Lower leg skin (tissue), 4 donors: ENCODE measurements at places on chromosomes 6 and 20.

DNA sequence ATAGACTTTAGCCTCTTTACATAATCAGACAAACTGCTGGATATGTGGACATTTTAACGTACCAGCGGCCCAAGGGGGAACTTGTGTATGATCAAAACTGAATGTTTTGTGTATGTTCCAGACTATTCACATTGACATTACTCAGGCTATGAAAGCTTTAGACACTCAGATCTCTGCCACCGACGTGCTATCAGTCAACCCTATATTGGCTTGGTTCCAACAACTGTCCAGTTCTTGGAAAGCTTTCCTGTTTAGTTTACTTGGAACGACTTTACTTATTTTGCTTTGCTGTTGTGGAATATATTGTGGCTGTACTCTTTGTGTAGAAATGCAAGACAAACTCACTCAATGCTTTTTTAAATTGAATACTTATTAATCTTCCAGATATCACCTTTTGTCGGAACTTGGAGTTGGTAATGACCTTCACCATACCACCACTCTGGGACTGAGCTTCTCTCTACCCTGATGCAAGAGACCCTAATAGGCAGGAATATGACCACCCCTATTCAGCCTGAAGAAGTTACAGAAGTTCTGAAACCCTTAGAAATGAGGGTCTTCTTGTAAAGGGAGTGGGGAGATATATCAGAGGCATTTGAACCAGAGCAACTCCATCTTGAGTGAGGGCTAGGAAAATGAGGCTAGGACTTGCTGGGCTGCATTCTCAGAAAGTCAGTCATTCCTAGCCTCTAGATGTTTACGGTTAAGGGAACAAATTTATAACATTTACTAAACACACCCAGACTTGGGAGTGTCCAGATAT, 49.0 kb upstream of the PAX1 start:
- no peak for DNase-seq

DNA sequence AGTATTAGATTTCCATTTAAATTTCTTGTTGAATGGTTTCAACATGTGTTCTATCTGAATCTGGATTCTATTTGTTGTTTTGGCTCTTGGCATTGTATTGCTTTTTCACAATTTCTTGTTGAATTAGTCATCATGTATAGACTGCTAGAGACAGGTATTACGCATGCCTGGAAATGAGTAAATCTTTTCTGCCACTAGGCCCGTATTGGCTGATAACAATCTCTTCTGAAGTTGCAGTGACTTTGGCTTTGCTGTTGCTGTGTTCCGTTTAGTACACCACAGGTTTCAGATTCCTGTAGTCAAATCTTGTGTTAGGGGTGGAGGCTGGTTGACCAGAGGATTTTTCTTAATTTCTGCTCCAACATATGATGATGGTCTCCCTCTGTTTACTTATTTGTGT, 1339.4 kb downstream of the GRIK2 start:
- DNase-seq: no peak

- DNase-seq: no peak
Observed at GRCh38 chr20:53880108-53880641, 190.2 kb downstream of the BCAS1 start.

- DNase-seq: no peak
Observed at GRCh38 chr6:131654326-131654725, 17.2 kb downstream of the ENPP3 start.

DNA sequence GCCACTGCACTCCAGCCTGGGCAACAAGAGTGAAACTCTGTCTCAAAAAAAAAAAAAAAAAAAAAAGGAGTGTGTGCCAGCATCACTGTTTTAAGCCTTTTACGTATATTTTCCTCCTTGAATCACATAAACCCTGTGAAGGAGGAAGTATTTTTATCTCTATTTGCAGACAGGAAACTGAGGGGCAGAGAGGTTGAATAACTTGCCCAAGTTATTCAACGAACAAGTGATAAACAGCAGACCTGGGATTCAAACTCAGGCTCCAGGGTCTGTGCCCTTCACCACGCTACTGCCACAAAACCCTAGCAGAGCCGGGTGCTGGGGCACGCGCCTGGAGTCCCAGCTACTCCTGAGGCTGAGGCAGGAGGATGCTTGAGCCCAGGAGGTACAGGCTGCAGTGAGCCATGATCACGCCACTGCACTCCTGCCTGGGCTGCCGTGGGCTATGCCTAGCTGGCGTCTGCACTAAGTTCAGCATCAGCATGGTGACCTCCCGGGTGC, 9.4 kb upstream of the AVP start:
- no peak for DNase-seq

- DNase-seq: no peak
Observed at GRCh38 chr6:116568821-116569755, 2.2 kb upstream of the RWDD1 start.

DNA sequence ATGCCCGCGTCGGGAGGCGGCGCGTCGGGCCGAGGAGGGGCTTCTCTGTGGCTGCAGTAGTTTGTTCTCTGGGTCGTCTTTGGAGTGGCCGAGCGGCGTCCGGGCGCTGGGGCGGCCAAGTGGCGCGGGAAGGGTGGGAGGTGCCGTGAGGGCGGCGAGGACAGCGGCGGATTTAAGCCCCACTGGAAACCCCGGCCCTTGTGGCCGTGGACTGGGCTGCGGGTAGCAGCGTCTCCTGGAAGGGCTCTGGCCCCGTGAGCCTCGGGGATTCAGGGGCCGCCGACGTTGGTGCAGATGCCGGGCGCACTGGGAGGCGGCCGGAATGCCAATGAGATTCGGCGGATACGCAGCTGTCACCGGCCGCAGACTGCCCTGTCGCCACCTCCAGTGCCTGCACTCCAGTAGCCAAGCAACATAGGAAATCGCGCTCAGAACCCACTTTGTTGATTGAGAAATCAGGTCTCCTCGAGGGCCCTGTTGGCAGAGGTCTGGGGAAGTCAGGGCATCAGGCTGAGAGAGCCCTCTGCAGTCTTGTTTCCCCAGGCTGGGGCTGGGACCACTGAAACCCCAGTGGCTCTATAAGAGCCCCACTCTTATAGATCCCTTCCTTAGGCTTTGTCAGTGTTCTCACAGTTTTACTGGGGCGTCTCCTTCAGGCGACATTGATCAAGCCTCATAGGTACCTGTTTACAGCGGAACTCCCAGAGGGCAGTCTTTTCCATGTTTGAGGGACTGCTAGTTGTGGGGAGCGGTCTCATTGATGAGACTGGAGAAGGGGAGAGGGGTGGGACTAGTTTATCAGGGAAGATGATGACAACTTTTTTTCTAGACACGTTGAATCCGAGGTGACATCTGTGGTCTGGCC, 642 bp downstream of the GZF1 start:
- DNase-seq: peak; percentile 92

GRCh38 chr6:123306334-123306733, 310.3 kb downstream of the CLVS2 start:
- DNase-seq: no peak

DNA sequence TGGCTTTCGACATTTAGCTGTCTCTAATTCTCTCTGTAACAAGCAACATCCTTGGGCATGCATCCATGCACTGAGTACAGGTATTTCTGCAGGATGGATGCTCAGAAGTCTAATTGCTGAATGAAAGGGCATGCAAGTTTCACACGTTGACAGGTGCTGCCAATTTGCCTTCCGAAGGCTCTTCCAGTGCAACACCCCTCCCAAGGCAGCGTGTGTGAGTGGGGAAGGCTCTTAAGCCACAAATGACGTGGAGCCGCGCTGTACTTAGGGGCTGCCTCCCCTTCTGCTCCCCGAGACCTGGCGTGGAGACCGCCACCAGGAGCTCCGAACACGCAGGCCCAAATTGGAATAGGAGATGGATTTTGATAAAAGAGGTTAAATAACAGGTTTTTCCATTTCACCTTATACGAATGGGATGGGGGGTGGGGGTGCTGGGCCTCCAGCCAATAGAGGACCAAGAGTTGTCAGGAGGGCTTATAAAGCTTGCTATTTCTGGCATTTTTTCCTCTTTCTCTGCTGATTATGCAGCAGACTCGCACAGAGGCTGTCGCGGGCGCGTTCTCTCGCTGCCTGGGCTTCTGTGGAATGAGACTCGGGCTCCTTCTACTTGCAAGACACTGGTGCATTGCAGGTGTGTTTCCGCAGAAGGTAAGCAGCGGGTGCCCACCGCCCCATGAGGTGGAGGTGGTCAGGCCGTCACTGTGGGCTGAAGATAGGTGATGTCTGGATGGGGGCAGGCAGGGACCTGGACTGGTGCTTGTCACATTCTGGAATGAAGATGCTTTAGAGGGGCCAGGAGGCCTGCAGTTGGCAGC, 30.9 kb downstream of the TOX2 start:
- no peak for DNase-seq

DNA sequence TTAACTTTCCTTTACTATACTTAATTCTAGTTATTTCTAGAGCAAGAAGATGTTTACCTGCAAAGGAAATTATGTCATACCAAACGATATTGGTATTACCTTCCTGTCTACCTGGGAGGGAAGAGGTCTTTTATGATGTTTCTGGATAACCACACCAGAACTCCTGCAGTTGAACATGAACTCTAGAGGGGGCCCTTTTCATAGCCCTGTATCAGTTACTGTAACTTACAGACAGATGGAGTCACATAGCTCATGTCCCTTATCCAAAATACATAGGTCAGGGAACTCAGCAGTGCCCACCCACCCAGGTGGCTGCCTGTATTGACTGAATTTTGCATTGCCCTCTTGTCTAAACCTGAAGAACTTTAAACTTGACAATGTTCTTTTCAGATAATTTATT, 35.1 kb upstream of the MYL9 start:
- no peak for DNase-seq

- no peak for DNase-seq
Observed at GRCh38 chr20:20439602-20440190, 71.8 kb downstream of the INSM1 start.

DNA sequence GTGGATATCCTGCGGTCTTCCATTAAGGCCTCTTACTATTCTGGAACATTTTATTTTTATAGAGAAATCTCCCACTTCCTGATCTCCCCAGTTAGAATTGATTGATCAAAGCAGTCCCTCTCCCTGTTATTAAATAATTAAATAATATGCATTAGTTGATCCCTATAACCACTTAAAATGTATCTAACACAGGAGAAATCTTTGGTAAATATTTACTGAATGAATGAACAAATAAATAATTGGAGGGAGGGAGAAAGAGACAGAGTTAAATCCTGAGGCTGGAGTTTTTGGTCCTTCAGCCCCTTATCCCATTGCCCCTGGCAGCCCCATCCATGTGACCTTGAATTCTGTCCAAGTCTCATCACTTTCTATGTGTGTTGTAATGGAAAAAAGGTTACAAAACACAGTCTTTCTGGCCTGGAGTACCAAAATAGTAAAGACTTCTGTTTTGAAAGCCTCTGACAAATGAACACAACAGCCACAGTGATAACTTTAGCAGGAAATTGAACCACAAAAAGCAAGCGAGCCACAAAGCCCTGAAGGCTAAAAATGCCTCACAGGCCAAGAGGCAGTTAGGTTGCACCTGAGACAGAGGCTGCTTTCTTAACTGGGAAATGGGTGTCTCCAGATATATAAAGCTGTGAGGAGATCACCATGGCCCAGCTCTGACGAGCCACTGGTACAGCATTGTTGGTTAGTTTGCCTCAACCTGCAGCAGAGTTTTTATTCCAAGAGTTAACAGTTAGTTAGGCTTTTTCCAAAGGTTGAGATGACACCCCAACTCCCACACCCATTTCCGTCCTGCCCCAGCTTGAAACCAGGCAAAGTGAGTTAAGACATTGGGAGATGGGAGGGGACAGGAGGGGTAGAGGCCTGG, 11.3 kb downstream of the NT5E start:
- no peak for DNase-seq

DNA sequence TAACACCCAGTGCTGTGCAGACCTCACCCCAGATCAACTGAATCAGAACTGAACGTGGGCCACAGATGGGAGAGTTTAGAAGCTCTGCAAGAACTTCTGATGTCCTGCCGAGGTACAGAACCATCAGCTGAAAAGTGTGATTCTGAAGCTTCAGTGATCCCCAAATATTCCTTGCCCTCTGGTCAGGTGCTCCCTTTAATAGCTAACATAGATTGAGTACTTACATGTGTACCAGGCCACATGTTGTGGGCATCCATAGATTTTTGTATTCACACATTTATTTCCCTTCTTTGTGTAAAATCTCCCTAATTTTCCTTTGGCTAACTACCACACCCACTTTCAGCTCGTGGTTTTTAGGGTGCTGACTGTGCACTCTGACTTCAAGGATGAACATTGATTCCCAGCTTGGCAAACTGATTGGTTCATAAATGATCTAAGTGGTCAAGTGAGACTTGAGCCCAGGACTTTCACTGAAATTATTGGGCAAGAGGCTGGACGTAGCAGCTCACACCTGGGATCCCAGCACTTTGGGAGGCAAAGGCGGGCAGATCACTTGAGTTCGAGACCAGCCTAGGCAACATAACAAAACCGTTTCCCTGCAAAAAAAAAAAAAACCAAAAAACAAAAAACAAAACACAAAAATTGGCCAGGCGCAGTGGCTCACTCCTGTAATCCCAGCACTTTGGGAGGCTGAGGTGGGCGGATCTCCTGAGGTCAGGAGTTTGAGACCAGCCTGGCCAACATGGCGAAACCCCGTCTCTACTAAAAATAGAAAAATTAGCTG, 162.2 kb downstream of the BCAS1 start:
- DNase-seq: no peak

GRCh38 chr6:74091136-74091793, 395.3 kb downstream of the CD109 start:
- DNase-seq: no peak
